Left ventricle myocardium superior (tissue), 1 donor: ENCODE measurements at places on chromosomes 2 and 18.

DNA sequence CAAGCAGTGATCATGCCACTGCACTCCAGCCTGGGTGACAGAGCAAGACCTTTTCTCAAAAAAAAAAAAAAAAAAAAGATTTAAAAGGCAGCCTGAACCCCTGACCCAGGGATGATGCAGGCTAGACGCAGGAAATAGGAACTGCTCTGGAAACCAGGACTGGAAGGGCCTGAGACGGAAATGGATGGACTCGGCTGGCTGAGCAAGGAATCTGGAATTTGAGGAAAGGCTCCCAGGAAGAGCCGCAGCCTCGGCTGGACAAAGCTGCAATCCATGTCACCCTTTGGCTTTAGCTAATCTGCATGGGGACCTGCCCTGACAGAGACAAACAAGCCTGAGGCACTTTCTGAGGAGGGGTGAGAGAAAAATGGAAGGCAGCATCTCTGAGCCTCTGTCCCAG is 55.0 kb upstream of the DAPL1 start:
- no peak for DNase-seq

DNA sequence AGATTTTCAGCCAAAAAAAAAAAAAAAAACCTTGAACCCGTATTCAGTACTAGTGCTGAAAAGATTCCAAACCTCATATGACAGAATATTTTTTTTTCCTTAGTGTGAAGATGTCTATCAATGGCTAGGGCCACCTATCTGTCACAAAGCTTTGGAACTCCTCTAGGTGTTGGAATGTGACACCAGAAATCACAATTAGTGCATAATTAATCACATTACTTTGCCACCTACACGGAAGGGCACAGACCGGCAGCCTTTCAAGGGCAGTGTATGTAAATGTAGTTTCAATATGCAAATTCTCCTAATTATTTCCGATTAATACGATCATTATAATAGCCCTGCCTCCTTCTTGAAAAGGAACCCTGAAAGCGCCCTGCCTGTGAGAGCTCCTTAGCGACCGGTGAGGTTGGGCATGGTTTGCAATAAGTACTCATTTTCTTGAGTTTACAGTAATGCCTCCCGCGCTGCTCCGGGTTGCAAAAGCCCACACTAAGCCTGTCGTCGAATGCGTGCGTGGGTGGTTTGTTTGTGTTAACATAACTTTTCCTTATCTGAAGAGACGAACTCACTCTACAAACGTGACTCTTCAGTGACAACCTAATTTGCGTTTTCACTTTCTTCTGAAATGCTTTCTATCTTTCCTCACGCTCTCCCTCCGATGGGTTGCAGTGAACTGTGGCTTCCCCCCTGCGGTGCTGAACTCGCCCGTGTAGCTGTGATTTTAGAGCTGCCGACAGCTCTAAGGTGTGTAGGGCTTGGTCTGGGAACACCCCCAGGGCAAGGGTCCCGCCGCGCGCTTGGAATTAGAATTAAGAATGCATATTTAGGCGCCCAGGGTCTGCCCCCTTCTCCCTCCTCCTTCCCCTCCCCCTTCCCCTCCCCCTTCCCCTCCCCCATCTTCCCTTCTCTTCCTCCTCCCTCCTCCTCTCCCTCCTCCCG is 765 bp upstream of the ID2 start:
- DNase-seq, result peak; percentile 66

DNA sequence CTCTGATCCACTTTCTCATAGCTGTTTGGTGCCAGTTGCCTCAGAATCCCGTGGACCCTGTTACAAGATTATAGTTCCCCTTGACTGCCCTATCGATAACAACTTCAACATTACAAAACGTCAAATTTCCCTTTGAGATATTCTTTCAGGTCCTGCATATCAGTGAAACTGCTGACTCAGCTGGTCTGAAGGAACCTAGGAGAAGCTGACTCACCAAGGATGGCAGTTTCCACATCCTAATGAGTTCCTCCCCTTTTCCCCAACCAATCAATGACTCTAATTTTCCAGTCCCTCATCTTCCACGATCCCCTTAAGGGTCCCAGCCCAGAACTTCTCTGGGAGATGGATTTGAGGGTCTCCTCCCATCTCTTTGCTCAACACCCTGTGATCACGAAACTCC is 27.6 kb upstream of the GNAL start:
- DNase-seq, result no peak

DNA sequence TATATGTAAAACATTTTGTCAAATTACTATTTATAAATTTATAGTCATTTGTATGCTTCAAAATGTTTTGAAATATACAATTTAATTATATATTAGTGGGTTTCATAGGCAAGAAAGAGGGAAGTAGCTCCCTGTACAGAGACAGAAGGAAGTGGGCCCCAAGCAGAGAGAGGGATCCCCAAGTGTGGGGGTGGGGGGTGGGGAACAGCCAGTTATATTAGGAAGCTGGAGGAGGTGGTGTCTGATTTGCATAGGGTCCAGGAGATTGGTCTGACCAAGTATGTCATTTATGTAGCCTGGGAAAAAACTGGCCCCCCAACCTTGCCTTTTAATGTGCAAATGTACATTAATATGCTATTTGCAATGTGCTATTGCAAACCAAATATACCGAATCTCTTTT is 76.5 kb upstream of the ZSWIM2 start:
- no peak for DNase-seq

- no peak for DNase-seq
These were observed 50.7 kb downstream of the RMDN2 start for GRCh38 chr2:37975808-37976207.

- no peak for DNase-seq
These were observed 224.8 kb upstream of the ID2 start for GRCh38 chr2:8457092-8457481.

- DNase-seq, result no peak
These were observed 55.7 kb downstream of the PAPOLG start for GRCh38 chr2:60811491-60812375.
